NB4 (cell line): ENCODE measurements at places on chromosomes 11 and 22.
A peak's percentile ranks its signal among the peaks of the same experiment; 100 is the strongest.

GRCh38 chr11:82924522-82925224, 23.1 kb downstream of the DDIAS start:
- DNase-seq: no peak

GRCh38 chr22:19832476-19833108, 22.1 kb downstream of the GNB1L start:
- DNase-seq: peak; percentile 31

- peak; percentile 35 for DNase-seq
Measured at GRCh38 chr11:75811485-75811884, 3.5 kb upstream of the UVRAG start.

DNA sequence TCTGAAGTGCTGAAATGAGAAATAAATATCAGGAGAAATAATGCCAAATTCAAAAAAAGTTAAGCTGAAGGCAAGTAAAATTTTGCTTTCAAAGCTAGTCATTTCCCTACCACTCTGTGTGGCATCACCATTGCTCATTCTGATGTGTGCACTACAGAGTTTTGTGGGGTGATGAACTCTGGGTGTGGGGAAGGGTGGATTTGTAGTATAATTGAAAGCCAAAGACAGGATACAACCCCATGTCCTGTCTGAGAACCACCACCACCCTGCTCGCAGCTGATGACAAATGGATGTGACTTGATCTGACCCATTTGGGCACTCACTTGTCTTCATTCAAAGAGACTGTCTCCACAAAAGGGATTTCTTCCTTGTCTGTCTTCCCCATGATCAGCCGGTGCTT, 19.3 kb upstream of the TMEM9B start:
- DNase-seq: no peak

DNA sequence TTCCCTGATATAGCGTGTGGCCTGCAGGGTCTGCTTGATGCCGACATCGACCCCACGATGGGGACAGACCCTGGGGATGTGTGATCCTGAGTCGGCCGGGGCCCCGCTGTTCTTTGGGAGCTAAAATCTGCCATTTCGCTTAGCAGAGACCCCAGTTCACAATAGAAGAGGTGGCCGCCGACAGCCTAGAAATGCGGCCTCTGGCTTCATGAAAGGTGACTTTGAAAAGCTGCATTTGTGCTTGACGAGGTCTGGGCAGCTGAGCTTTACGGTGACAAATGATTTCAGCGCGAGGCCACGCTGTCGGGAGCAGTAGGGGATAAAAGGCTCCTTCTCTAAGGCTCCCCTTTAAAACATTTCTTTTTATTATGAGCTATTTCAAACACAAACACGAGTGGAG, 71.7 kb downstream of the RPS6KA4 start:
- no peak for DNase-seq

GRCh38 chr11:10592331-10592730, 23.9 kb upstream of the LYVE1 start:
- peak; percentile 68 for DNase-seq

DNA sequence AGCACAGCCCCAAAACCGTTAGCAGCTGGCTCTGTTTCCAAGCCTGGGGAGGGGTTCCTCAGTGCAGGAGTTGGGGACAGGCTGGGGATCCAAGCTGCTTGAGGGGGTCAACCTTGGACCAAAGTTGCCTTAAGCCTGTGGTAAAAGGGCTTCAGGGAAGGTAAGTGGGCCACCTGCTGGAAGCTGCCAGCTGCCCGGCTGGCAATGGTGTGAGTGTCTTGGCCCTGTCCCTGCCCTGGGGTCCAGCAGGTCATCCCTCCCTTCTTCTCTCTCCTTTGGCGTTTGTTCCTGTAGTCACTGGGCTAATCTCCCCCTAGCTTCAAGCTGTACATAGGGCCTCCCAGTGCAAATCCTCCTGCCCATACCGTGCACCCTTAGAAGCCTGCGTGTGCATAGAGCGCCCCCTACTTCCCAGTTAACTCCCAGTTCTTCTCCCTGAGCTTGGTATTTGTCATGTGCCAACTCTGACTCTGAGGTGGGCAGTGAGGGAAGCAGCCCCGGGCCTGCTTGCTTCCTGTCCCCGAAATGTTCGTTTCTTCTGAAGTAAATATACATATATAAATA, 4.4 kb downstream of the TMEM258 start:
- peak; percentile 81 for DNase-seq

DNA sequence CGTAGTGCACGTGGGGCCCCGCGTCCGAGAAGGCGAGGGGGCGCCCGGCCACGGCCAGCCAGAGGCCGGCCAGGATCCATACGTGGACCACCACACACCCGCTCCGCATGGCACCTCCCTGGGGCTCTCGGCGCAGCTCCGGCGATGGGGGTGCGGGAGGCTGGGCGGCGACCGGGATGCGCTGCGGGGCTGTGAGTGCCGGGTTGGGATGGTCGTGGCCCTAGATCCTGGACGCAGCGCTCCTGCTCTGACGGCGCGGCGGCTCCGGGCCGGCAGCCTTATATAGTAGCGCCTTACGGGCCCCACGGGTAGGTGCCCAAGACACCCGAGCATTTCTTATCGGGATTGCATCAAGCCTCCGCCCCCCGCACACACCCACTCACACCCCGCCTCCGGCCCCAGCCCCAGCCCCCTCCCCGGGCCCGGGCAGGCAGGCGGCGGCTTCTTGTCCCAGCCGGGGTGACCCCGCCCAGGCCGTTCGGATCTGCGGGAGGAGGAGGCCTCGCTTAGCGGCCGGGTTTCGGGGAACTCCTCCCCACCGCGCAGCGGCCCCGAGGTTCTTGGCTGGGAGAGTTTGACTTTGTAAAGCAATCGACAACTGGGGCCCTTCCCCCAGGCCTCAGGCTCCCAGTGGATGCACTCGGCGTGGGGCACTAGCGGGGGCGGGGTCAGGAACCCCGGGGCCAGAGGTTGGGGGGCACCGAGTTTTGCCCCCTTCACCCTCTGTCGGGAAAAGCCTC, at the start of gene FGF19:
Gene FGF19, minus strand, starts transcription at position 255 of the 740 bp plus-strand sequence. Its CDS starts 146 bp downstream, at position 109.
- DNase-seq: no peak

GRCh38 chr22:41939981-41940831, 6.7 kb downstream of the CENPM start:
- DNase-seq: peak; percentile 64

DNA sequence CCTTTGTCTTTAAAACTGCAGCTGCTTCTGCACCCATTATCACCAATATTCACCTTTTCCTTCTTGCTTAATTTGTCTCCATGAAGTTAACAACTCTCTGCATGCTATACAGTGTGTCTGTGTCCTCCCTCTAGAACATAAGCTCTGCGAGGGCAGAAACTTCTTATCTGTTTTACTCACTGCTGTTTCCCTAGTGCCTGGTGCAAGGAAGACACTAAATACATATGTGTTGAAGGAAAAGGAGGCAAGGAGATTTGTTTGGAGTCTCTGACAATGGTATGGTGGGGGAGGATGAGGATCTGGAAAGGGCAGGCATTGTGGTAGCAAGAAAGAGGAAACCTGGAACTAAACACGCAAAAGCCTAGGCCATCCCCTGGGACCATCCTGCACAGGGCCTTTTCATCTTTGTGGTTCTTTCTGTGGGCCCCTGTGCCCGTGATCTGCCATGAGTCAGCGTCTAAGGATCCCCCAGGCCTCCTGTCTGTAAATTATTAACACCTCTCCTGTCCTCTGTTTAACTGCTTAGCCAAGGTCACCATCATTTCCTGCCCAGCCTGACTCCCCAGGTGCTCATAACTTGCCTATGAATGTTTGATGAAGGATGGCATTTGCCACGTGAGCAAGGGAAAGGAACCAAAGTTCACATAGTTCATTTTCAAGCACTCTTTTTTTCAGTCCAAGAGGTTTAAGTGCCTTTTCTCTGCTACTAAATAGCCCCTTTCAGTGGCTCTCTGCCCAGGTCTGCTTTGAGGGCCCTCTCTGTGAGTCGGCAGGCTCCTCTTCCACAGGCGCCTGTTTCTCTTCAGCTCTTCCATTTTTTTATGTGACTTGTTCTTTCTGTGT, 131.1 kb downstream of the RASSF10 start:
- DNase-seq: peak; percentile 77

DNA sequence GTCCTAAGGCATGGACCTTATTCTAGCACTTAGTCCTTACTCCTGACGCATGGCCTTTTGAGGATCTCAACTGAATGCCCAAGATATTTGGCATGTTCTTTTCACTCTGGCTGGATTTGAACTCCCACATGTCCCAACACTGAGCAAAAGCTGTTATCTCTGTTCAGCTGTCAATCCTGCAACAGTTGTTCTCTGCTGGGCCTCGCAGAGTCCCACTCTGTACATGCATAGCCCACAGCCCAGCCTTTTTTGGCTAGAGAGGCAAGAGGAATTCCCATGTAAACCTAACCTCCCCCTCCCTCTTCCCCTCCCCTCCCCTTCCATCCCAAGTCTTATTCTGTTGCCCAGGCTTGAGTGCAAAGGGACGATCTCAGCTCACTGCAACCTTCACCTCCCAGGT, 21.8 kb upstream of the DRG1 start:
- DNase-seq: no peak

DNA sequence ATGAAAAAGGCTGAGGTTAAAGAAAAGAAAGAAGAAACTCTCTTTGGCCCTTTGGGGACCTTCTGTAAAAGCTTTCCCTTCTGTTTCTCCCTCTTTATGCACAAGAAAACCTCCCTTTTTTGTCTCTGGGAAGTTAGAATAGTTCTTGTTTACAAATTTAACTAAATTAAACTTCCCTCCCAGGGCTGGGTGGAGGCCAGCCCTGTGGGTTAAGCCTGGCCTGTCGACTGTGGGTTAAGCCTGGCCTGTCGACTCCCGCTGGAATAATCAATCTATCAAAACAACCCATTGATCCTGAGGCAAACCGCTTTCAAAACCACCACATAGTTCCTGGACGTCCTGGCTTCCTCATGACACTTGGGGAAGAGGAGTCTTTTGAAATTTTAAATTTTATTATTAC, 1.2 kb upstream of the DRG1 start:
- DNase-seq: no peak

- no peak for DNase-seq
Measured at GRCh38 chr11:1233351-1234053, 10.6 kb downstream of the MUC5B start.

DNA sequence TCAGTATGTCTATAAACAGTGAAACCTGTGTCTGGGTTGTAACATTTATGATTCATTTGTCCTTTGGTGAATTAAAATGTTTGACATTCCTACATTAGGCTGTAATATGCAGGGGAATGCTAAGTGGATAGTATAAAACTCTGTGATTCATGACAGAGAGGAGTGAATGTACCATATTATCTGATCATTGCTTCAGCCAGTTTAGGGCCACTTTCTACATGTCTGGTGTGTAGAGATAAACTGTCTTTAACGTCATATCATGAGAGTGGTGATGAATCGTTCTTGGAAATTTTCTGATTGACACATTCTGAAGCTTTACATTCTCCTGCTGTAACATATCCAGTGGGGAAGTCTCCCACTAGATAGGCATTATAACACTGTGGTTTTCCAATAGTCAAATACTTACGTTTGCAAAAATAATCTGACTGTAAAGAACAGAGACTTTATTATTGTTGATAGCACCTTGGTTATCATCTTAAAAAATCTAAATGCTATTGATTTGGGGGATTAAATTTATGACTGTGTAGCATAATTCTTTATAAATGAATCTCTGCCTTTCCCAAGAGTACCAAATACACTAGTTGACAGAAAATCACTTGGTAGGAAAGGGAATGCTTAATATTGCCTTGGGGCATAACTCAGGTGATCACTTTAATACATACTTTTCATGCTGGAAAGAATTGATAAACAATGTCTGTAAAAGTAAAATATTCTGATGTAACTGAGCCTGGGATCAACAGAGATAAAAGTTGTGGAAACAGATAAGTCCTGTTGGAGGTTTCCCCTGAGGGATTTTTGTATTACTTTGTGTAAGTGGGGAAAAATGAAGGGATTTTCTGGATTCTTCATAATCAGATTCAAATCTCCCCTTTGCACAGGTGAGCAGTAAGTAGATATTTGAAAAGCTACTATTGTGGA, 427.9 kb downstream of the JRKL start:
- DNase-seq: no peak

DNA sequence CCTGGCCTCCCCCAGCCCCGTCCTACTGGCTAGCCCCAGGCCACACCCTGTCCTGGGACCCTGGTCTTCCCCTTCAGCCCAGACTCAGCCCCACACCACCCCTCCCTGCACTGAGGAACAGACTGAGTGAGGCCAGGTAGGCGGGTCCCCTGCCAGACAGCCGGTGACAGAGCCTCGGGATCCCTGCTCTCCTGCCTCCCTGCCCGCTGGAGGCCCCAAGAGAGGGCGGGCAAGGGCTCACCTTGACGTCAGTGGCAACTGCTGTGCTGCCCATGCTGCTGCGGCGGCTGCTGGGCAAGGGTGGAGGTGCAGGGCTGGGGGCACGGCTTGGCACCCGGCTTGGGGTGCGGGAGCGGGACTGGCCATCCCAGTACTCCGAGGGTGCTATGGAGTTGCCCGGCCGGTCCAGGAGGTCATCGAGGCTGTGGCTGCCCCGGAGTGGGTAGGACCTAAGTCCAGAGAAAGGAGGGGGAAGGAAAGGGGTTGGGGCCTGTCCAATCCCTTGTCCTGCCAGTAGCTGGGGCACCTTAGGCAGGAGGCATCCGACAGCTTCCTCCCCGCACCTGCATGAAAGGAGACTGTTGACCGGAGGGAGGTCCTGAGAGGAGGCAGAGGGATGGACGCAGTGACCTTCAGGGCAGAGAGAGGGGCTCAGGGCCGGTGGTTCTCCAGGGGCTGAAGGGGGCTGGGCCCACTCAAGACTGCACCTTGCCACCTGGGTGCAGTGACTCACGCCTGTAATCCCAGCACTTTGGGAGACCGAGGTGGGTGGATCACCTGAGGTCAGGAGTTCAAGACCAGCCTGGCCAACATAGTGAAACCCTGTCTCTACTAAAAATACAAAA, 2.2 kb upstream of the SLC16A8 start:
- no peak for DNase-seq

DNA sequence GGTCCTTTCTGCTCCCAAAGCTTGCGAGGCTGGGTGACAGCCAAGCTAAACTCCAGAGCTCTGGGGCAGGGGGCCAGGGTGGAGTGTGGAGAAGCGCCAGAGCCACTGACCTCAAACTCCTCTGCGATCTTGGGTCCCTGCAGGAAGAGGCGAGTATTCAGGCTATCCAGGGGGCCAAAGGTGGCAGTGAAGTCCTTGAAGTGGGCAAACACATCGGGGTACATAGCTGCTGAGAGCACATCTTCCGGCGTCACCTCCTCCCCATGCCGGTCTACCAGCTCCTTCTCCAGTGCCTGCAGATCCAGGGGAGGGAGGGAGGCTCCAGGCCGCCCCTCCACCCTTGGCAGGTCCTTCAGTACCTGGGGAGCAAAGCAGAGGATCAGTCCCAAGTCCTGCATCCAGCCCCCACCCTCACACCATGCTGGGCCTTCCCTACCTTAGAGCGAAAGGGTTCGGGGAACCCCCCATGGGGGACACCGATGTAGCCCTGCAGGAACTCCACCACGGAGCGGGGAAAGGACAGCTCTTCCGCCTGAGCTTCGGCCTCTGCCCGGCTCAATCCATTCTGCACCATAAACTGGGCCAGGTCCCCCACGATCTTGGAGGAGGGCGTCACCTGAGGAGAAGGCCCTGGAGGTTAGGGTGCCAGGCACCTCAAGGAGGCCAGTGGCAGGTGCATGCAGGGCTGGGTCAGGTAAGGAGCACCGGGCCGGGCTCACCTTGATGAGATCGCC, 6.4 kb downstream of the RCE1 start:
- no peak for DNase-seq

GRCh38 chr22:30015846-30016245, 64.4 kb upstream of the HORMAD2 start:
- DNase-seq: no peak
